ENCODE measurements at places on chromosomes 3 and 15.

DNA sequence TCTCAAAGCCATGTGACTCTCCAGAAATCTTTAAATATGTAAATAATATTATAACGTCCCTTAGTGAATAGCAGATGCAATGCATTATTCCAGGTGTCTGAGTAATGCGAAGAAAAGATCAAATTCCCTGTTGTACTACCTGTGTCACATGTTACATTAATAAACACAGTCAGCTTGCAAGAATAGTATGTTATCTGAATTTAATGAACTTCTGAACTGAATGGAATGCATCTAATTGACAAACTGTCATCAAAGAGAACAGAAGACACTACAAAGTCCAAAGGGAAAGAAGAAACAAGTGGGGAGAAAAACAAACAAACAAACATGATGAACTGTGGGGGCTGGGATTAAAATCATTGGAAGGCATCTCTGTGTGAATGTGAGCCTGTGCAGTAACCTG is 508.8 kb downstream of the LPP start:
- DNase-seq: no peak

- DNase-seq: no peak
Observed at GRCh38 chr3:101902041-101902440, 52.7 kb downstream of the NFKBIZ start.

DNA sequence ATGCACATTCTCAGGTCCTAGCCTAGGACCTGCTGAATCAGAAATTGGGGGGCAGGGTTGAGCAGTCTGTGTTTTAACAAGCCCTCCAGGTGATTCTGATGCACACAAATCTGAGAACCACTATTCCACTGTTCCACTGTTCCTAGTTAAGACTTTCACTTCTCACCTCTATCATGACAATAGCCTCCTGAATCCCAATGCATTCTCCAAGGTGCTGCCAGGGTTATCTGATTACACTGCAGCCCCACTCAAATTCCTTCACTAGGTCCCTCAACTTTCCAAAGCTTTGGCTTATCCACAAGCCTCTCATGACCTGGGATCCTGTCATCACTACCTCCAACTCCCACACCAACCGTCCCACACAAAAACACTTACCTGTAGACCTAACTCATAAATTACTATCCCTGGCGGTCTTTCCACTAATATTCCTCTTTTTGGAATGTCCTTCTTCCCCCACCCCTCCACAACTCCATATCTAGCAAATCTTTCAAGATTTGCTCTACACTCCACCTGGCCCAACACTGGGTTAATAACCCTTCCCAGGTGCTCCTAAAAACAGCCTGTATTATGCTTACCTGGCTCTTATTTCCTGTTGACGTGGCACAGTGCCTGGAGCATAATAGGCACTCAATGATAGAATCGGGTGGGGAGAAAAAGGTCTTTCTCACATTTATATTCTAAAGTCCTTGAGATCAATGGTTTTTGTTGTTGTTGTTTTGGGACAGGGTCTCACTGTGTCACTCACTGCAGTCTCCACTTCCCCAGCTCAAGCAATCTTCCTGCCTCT is 27.2 kb downstream of the TBL1XR1 start:
- DNase-seq: no peak

DNA sequence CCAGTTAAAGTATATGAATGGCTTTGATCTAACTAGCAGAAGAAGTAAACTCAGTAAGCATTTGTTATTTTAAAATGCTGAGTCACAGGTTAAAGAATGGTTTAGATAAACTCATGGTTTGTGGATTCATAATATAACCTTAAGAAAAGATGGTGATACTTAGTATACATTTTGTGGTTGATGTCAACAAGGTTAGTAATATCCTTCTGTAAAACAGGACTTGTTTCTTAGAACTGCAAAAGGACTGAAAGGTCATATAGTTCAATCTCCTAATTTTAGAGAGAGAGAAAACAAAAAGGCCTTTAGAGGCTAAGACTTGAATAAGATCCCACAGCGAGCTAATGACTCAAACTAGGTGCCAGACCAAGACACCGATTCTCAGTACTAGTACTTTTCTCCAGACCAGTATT is 50.0 kb downstream of the STRIT1 start:
- DNase-seq: no peak

DNA sequence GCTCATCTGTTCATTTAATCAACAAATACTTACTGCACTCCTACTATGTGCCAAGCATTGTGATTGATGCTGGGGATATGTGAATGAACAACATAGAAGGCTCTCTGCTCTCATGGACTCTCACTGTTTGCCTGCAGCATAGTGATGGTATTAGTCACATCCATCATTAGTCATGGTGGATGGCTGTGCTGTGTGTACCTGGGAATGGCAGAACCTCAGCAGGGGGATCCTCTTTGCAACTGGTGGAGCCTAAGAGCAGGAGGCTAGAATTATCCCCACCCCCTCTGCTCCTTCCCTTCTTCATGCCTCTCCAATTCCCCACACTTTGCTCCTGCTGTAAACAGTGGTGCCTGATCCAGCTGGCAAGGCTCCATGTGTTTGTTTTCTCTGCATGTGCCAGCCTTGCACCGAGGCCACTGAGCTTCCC is 20.5 kb downstream of the BOC start:
- DNase-seq: no peak

DNA sequence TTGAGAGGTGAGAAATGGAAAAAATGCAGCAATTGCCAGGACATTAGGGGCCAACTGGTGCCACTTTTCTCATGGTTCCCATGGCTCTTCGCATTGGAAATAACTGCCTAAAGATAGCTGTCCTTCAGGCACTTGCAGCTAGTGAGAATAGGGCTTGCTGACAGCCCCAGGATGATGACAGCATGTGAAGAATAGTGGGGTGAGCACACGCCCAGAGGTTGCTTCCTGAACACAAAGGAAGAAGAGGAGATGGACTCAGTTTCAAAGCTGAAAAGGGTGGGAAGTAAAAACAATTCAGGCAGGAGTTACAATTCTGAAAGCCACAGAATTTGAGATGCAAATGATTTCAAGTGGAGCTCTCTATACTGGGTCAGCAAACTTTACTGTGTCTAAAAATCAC is 45.6 kb downstream of the TNFAIP8L3 start:
- no peak for DNase-seq

- DNase-seq: no peak
Observed at GRCh38 chr3:131402391-131403039, 20.9 kb downstream of the NUDT16 start.

GRCh38 chr15:74268020-74268419 is 31.9 kb downstream of the CCDC33 start:
- DNase-seq: no peak

DNA sequence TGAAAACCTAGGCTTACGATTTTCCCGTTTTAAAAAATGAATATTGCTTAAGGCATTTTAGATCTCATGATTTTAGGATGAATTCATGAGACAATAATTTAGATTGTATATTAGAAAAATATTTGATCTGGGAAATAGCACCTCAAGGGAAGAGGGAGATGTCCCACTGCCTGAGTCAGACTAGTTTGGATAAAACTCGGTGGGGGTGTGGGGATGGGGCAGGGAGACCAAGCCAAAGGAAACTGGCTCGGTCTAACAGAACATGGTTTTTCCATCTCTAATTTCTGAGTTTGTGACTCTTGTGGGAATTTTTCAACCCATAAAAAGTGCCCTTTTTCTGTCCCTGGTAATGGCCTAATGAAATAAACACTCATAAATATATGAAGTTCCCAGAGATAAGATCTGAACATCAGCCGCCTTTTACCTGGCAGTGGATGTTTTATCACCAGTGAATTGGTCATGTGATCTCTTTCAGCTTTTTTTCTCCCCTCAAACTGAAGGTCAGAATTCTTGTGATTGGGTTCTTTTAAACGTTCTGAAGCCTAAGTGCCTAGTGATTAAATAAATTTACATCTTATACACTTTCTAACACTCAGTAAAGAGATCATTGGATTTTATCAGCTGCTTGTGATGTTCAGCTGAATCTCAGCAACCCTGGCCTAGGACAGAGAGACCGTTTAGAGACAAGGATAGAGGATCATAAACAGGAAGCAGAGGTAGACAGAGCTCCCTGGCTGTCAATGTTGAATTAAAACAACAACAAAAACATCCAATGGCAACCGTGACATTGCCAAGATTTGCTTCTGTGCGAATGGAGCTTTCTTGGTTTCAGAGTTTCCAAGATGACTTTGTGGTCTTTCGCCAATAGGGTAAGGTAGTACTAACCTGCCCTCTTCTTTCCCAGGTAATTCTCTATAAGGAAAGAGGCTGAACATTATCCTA is 1038.2 kb downstream of the MCTP2 start:
- no peak for DNase-seq

DNA sequence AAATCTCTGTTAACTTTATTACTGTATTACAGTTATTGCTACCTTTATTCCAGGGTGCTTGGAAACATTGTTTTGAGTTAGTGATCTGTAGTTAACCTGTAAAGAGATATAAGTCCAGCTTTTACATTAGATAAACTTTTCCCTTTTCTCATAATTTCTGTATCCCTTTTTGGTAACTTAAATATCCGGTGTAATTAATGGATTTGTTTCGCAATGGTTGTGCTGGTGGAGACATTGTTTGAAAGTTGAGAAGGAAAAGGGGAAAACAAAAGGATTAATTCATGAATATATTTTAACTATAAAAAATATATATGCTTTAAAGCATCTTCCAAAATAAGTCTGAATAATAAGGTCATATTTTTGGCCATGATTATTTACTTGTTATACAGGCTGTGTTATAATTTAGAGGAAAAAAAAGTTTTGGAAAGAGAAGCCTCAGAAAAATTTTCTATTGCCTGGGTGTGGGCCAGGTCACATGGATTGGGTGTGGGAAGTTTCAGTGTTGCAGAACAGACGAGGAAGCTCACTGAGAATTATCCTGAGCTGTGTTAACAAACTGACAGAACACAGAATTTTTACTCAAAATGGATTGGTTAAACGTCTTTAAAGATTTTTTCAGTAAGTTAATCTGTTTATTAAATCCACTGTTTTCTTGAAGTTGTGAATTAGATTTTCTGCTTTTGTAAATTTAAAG is 27.7 kb upstream of the IL20RB start:
- DNase-seq: no peak

DNA sequence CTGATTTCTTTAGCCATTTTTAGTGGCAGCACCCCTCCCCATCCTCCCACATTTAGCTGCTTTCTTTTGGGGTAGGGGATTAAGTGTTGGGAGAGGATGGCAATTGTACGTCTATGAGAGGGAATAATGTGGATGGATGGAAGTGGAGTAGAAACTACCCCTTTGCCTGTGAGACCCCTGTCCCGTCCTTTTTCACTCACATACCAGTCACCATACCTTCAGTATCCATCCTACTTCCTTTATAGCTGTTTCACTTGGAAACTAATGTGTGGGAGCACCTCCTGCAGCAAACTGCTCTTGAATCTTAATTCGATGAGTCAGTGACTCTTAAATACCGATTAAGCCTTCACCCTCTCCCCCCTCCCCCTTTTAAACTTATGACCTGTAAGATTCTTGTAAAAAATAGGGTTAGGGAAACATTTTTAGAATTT is 730 bp downstream of the SPRED1 start:
- DNase-seq: no peak

- no peak for DNase-seq
Observed at GRCh38 chr3:132198516-132198915, 118.7 kb upstream of the ACP3 start.

DNA sequence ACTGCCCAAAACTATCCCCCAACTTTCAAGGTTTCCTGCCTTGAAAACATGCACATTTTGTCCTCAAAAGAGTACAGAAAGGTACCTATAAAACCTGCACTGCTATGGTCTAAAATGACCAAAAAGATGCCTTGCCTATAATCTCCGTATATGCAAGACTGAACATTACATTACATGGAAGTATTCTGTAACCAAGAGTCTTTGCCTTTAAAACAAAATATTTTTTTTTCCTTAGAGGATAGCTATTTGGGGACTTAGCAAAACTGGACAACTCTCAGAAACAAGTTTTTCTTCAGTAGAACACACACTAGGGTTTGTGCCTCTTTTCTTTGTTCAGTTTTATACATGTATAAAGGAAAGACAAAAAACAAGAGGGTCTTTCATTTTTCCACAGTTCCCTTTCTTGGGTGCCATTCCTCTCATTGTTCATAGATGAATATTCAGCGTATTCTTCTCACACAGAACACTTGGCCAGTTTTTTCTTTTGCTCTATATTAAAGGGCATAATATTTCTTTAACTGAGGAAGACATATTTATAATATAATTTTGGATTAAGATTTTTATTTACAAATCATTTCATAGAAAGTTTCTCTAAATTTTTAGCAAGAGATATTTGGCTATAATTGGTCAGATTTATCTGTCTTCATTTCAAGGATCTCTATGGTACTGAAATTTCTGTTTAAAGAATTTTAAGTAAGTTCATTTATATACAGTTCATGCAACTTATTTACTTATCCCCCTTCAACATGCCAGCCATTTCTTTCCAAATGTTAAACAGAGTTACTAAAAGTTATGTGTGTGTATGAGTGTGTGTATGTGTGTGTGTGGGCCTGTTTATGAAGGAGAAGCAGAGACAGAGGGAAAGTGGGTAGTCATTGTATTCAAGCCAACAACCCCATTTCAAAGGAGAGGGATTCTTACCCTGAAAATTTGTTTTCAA is 142.6 kb downstream of the ZBTB20 start:
- DNase-seq: no peak

DNA sequence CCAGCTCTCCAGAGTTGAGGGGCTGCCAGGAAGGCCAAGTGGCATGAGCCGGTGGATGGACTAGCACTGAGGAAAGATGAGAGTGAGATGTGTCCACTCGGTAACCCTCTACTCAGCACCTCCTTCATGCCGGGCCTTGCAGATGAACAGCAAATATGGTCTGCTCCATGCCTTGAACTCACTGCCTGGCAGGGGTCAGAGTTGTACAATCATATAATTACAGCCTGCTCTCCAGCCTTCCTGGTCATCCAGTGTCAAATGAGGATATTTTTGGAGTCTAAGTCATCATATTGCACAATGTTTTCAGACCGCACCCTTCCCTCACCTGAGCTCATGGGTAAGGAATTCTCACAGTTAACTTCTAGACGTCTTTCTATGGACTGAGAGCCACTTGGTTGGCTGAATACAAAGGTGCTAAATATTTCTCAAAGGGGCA is 4.9 kb downstream of the MGLL start:
- DNase-seq: no peak

DNA sequence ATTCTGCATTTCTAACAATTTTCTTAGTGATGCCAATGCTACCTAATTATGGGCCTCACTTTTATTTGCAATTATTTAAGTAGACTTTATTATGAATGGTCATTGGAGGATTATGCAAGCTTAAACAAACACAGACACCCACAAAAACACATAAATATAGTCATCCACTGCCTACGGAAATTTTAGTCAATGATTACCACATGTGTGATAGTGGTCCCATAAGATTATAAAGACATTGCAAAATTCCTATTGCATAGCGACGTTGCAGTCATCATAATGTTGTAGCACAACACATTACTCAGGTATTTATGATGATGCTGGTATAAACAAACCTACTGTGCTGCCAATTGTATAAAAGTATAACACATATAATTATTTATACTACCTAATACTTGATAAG is 247.8 kb upstream of the ALCAM start:
- no peak for DNase-seq

DNA sequence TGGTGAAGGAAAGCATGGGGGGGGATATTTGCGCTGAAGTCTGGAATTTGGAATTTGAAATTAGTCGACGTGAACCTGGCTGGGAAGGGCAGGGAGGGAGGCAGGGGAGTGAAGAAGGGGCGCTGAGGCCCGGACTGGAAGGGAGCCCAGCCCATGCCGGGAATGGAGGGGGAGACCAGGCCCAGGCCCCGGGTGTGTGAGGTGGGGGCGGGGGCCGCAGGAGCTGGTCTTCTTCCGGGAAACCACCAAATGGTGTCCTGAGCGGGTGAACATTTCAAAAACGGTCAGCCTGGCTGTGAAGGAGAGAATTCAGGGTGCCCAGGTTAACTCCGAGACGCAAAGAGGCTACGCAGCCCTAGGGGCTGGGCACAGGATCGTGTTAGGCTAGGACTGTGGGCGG is 497 bp upstream of the PRR20G start:
- DNase-seq: no peak
